ENCODE measurements at places on chromosomes 1 and 21.

GRCh38 chr1:75855010-75855409, 58.3 kb downstream of the MSH4 start:
- no peak for DNase-seq

GRCh38 chr1:240394353-240394752, 217.6 kb downstream of the GREM2 start:
- no peak for DNase-seq

- DNase-seq: no peak
Observed at GRCh38 chr21:33644383-33645074, 2.2 kb downstream of the ITSN1 start.

GRCh38 chr1:202599669-202600431, 110.4 kb downstream of the SYT2 start:
- peak; percentile 22 for DNase-seq

- no peak for DNase-seq
Observed at GRCh38 chr1:28171246-28171645, 5.2 kb downstream of the PTAFR start.

DNA sequence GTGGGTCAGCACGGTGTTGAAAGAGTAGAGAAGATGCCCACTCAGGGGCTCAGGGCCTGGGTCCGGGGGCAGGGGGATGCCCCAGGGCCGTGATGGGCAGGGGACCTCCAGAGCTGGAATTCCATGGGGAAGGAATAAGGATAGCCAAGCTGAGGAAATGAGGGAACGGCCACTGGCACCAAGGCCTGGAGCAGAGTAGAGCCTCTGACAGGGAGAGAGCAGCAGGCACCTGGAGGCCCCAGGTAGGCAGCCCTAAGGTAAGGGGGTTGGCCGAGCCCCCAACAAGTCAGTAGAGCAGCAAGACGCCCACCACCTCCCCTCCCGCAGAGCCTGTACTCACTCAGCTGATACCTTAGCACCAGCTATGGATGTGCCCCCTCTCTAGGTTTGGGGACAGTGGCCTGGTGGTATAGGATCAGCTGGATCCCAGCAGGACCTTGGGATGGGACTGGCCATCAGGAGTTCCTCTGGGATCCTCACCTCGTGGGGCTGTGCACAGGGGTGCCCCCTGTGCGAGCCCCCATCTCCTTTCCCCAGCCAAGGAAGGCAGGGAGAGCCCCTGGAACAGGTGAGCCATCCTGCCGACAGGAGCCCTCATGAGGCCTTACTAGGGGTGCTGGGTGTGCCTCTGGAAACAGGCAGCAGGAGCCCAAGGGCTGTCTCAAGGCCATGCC, 21.0 kb upstream of the ARF1 start:
- DNase-seq: no peak

GRCh38 chr1:159889821-159890252, 10.1 kb downstream of the CFAP45 start:
- DNase-seq: no peak

DNA sequence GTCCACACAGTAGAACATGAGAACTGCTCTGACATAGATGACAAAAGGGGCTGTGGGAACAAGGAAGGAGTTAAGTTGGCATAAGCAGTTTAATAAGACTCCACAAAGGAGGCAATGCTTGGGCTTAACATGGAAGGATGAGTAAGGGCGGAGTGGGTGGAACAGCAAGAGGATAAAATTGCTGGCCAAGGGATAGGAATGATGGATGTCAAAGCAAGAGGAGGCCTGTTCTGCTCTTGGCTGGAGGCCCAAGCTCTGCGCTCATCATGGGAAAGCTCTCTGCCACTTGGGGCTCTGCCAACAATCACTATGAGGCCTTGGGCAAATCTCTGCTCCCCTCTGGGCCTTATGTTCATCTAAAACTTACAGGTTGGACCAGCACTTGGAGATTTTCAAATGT, 98.3 kb upstream of the CAMK1G start:
- peak; percentile 93 for DNase-seq

GRCh38 chr1:7406641-7407543, 364.2 kb upstream of the VAMP3 start:
- no peak for DNase-seq

GRCh38 chr1:38031513-38031866, 15.1 kb downstream of the POU3F1 start:
- no peak for DNase-seq

- no peak for DNase-seq
Observed at GRCh38 chr1:234729561-234730474, 119.8 kb upstream of the IRF2BP2 start.

GRCh38 chr1:22983944-22984343, 11.3 kb upstream of the LACTBL1 start:
- no peak for DNase-seq

- peak; percentile 54 for DNase-seq
Observed at GRCh38 chr1:27686223-27686990, 14.4 kb upstream of the IFI6 start.

GRCh38 chr1:182829285-182829932, 9.7 kb upstream of the DHX9 start:
- no peak for DNase-seq

DNA sequence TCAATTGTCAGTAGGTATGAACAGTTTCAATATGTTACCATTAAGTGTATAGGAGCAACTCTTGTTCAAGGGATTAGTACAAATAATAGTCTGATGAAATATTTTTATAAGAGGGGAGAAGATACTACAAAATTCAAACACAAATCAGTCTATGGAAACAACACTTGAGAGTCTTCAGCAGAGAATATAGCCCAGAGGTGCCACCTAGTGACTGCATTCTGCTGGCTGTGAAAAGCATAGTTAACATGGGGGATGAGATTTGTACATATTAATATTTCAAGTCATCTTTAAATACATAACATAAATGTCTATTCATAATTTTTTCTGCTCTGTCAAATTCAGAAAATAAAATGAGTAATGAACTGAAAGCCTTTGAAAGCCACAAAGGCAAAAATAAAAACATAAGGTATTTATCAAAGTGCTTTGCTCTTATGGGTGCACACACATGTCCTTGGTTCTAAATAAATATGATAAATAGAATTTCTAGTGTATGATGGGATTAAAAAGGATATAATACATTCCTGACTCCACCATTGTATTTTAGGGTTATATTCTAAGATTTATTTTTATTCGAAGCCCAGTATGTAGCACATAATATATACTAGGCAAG, 440.9 kb upstream of the ZRANB2 start:
- DNase-seq: peak; percentile 12

All from NCI-H345 (cell line).